Kidney (tissue), 22 donors: ENCODE measurements at places on chromosomes 2 and 18. TPM values are rescaled to one million over a fixed set of nuclear protein-coding genes. Genes with fewer than 3 reads are reported as not detected.

DNA sequence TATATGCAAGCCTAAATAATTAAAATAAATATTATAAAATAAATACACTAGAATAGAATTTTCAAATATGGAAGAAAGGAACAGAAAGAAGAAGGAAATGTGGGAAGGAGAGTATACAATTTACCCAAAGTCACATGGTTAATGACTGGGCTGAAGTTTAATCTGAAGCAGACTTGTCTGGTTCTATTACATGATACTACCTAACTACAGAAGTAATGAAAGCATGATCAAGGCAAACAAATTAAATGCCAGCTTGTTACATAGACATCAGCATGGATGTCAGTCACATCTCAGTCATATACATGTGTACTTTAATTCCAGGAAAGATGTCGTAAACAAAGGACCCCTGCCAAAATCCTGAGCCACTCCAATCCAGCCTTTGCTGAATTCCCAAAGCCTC, 1060.8 kb downstream of the CNTNAP5 start:
- DNase-seq: no peak

TUBA4B gene
- total RNA-seq: 0.98 TPM

GRCh38 chr2:128623776-128624761, 305.4 kb upstream of the HS6ST1 start:
- peak; percentile 64 for DNase-seq

- DNase-seq: peak; percentile 62
Measured at GRCh38 chr2:240426845-240427721, 8.4 kb upstream of the GPC1 start.
